Tibial artery (tissue), 4 donors: ENCODE measurements at places on chromosomes 6 and 20.

DNA sequence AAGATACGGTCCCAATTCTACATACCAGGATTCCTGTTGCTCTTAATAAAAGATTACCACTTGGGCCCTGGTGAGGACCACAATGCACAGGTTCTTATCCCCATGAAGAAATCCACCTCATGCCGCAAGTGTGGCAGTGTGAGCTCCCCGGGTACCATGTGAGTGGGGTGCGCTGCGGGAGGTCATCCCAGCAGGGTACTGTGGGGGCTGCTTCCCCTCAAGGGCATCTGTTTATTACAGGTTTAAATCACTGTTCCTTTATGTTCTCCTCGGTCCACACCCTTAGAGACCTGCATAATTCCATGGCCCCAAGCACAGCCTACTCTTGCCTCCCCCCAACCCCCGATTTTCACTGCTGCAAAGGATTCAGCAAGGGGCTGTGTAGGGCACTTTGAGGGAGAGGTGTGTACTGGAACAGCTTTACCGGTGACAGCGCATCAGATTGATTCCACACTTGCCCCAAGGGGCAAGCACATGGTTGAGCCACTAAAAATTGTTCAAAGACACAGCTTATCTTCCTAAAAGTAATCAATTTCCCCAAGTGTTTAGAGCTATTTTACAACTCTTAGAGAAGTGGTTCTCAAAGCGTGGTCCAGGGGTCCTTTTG, 6.2 kb downstream of the DIDO1 start:
- DNase-seq: peak; percentile 32

GRCh38 chr6:55541024-55541423, 38.0 kb downstream of the HMGCLL1 start:
- no peak for DNase-seq

DNA sequence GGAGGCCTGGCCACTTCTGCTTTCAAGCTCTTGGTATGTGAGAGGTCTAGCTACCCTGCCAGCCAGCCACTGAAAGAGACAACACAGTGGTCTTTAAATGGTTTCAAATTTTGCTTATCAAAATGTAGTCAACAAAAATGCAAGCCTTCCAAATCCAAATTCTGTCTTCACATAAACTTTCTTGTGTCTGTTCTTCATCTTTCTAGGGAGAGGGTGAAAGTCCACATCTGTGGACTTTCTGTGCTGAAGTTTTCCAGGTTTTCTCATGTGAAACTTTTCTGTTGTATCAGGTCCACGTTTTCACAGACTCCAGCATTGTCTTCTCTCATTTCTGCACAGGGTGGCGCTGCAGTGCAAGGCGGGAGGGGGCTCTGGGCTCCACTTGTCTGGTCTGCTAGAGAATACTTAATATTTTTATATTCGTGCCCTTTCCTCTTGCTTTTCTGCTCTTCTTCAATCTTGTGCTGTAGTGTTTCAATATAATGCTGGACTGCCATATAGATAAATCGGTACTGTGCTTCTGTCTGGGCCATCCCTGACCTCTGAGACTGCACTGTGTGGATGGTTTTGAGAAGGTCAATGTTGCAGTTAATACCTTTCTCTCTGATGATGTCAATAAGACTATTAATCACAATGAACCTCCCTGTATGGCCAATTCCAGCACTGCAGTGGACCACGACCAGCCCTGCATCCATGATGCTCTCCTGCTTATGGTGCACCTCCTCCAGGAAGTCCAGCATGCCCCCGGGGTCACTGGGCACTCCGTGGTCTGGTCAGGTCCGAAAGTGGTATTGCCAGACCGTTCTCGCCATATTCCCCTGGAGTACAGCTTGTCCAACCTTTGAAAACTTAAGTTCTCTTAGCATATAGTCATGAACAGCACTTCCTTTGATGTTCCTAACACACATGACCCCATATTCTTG, 161.6 kb upstream of the TNFAIP3 start:
- peak; percentile 72 for DNase-seq

- no peak for DNase-seq
These were observed 102.6 kb upstream of the FAM184A start for GRCh38 chr6:119181046-119181445.

DNA sequence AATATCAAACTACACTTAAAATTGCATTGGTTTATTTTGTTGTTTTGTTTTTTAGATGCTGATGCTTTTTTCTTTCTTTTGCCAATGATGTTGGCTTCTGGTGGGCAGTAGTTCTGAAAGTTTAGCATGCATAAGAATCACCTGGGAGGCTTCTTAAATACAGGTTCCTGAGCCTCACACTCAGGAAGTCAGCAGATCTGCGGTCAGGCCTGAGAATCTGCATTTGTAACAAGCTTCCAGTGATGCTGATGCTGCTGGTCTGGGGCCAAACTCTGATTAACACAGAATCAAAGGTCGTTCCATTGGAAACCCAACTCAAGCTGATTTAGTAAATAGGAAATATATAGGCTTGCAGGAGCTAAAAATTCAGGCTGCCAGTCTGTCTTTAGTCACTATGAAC, 412.9 kb upstream of the SPTLC3 start:
- no peak for DNase-seq
